GM23338 (cell line): ENCODE measurements at places on chromosomes 1 and 21.

DNA sequence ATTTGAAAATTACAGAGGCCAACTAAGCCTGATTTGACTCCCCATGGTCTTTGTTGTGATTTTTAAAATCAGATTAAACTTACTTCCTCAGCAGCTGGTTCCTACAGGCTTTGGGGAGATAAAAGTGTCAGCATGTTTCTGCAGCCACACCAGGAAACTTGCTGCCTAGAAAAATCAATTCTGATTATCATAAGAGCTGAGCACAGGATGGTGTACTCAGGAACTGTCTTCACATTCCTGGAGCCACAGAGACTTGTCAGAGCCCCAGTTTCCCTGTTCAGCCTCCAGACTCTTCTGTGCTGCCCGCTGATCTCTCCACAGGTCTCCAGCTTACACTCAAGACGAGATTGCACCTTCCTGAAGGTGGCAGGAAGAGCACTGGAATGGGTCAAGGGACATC, 23.9 kb downstream of the RAB3B start:
- DNase-seq, result no peak

DNA sequence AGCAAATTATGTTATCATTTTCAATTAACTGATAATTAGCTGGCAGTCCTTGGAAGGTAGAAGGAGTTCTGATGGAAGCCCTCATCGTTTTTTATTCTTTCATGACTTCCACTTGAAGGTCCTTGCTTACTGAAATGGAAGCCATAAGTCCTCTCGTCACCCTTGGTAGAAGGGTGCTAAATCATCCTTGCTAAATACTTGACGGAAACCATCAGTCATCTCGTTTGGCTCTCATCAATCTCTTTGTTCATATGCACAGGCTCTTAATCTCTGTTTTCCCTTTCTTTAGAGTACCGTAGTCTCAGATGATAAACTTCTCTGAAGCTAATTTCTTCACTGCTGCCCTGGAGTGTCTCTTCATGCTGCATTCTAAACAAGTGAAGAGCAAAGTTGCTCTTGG, 34.5 kb downstream of the UCK2 start:
- DNase-seq, result no peak

DNA sequence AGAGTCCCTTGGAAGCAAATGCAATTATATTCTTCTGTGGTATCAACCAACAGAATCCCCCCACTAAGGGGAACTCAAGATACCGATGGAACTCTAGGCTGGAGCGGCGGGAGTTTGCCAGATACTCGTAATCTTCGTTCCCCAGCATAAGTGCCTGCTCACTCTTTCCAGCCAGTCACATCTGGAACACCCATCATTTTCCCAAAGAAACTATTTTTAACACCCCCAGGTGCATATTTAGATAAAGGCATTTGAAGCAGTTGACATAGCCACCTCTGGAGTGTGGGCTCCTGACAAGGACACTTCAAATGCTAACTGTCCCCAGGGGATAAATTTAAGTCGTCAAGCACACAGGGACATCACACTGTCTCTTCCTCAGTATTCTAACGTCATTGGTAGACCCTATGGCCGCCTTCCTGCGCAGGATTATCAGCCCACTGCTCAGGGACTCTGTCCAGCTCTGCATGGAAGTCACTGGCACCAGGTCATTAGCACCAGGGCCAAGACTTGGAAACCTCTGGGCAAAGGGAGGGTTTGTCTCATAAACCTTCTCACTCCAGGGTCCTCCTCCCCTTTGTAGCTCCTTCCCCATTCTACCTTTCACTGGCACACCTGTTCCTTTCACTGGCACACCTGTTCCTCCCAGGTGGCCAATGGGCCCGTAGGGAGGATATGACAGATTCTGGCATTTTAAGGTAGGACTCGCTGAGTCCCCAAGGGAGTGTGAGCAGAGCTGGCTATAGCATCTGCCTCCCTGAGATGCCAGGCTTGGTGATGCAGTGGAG, 48.8 kb downstream of the H3-3A start:
- DNase-seq, result peak; percentile 71

DNA sequence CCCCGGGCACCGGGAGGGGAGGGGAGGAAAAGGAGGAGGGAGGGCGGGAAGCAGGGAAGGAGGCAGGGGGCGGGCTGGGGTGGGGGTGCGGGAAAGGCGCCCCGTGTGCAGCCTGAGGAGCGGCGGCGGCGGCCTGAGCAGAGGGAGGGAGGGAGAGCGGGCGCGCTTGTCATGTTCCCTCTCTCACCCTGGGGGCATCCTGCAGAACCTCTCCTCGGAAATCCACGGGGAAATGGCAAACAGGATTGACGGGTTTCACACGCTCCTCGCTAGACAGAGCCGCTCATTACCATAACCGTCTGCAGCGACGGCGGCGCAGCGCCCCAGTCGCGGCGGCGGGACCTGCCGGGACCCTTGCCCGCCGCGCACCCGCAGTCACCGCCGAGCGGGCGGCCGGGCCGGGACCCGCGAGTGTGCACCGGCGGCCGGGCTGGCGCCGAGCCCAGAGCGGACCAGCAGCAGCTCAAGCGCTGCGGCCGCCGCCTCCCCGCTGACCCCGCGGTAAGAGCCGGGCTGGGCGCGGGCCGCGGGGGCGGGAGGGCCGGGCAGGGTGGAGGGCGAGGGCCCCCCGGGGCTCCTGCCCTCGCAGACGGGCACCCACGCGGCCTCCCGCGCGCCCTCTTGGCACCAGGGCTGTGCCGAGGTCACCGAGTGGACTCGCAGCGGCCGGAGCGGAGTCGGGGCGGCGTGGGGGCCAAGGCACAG, at the start of gene SERTAD4:
Gene SERTAD4 (plus strand): TSS at position 286 of the 705 bp plus-strand sequence. CDS start 5,165 bp downstream, outside the sequence.
- peak; percentile 73 for DNase-seq

GRCh38 chr1:168506204-168506819, 37.5 kb downstream of the XCL2 start:
- DNase-seq, result no peak

DNA sequence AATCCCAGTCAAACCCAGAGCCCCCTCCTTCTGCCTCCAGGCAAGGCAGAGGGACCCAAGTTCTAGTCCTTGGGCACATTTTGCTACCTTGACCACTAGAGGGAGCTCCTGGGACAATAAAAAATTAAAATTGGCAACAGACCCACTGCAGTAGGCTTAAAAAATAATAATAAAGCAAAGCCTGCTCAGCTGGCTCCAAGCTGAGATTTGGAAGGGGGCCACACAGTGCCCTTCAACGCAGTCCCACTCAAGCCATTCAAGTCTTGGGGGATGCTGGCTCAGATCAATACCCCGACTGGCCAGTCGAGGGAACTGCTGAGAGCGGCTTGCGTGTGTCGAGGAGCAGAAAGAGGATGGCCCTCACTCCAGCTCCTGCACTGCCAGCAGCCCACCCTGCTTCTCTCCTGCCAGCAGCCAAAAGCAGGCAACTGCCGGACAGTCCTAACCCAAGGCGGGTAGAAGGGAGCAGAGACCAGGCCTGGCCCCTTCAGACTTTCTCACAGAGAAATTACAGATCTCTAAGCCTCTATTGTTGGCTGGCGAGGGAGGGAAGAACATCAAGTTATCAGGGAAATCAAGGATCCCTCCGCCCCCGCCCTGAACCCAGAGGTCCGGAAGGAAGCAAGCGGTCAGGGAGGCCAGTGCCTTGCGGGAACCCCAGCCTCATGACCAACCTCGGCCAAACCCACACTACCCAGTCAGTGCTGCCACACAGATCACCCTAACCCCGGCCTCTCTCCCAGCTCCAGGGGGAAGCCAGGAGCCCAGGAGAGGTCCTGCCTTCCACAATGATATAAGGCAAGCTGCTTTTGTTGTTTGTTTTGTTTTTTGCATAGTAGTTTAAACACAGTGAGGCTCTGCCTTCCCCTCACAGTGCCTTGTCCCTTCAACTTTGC, 4.9 kb upstream of the ALDH4A1 start:
- DNase-seq, result peak; percentile 77

DNA sequence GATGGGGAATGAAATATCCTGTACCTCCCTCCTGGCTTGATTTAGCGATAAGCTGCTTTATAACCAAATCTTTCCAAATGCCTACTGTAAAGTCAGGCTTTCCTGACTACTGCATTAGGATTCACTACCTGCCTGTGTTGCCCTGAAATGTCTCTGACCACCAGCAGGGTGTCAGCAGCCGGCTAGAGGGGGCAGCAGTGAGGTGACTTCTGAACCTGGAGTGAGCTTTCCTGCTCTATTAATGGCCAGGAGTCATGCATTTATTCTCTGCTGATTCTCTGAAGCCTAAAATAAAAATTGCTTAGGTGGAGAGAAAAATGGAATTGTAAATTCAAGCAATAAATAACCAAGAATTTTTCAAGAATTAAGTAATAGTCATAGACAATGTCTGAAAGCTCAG, 2.5 kb downstream of the BACE2 start:
- DNase-seq, result peak; percentile 74

DNA sequence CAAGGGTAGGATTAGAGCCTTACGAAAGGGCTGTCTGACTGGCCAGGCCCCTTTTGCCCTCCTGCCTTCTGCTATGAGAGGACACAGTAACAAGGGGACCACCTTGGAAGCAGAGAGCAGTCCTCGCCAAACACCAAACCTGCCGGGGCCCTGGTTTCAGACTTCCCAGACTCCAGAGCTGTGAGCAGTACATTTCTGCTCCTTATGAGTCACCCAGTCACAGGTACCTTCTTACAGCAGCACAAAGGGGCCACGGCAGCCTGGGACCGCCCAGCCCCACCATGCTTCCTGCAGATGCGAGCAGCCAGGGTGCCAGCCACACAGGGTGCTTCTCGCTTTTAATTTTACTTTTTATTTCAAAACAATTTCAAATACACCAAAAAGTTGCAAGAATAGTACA, 17.2 kb upstream of the POFUT2 start:
- DNase-seq, result no peak
